Pancreas (tissue), 10 donors: ENCODE measurements at places on chromosomes 13 and 19. TPM values are rescaled to one million over a fixed set of nuclear protein-coding genes. Genes with fewer than 3 reads are reported as not detected.

RASGRP4 gene
- polyA plus RNA-seq = 0.40 TPM

BICRA gene
- 6.9 TPM for polyA plus RNA-seq

IZUMO2 gene
- polyA plus RNA-seq = not detected

ACER1 gene
- polyA plus RNA-seq = not detected

LHB gene
- polyA plus RNA-seq = 30.1 TPM

GRCh38 chr19:42577016-42577415, 17.7 kb downstream of the CEACAM8 start:
- no peak overlapping the region for H3K4me3 ChIP-seq
- H3K4me1 ChIP-seq = no peaks in the 10 kb centered on the region
- H3K36me3 ChIP-seq = no peaks in the 10 kb centered on the region
- no peak overlapping the region for H3K27ac ChIP-seq
- no peak for DNase-seq

DNA sequence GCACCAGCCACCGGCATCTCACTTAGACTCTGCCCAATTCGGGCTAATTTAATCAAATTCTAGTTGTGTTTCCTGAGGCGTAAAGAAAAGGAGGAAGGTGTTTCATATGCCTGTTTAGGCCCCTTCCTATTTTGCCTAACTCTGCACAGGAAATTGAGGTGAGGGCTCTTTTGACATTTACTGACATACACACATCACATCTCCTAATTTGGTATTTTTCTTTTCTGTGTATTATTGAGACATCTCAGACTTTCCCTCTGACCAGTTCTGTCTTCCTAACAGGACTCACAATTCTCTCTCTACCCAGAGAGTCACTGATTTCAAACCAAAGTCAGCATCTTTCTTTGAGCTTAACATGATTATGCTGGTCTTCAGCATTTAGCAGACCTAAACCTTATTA, 7.9 kb downstream of the CEACAM3 start:
- H3K4me3 ChIP-seq = no peak overlapping the region
- H3K27ac ChIP-seq = no peak overlapping the region
- no peaks in the 10 kb centered on the region for H3K27me3 ChIP-seq

GRCh38 chr13:113564331-113565023, 20.1 kb upstream of the TFDP1 start:
- H3K36me3 ChIP-seq = no peaks in the 10 kb centered on the region

DNA sequence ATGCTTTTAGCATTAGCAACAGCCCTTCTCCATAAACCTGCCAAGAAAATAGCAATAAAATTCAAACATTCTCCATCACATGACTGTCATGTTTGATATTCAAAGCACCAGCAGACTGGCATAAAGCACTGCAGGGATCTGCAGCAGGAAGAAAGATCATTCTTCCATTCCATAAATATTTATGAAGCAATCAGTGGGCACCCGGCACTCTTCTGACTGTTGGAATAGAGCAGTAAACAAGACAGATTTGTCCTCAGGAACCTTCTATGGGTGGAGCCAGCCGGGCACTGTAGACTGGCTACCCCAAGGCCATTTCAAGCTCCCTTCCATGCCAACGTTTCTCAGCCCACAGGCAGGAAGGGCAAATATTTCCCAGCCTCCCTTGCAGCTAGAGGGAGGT, 25.5 kb downstream of the PLA2G4C start:
- no peaks in the 10 kb centered on the region for H3K4me1 ChIP-seq
- H3K27ac ChIP-seq = no peak overlapping the region
- DNase-seq = no peak
- no peaks in the 10 kb centered on the region for H3K27me3 ChIP-seq
